ENCODE measurements at places on chromosomes 16 and 17. TPM values are rescaled to one million over a fixed set of nuclear protein-coding genes. Genes with fewer than 3 reads are reported as not detected.
A peak's percentile ranks its signal among the peaks of the same experiment; 100 is the strongest.

The MEOX1 gene
- 1.5 TPM for total RNA-seq

The CCP110 gene
- total RNA-seq: 16.6 TPM

The CAPN15 gene
- total RNA-seq: 45.2 TPM

The AOC3 gene
- total RNA-seq: 235 TPM

The ASB16 gene
- total RNA-seq: not detected

The CCDC154 gene
- total RNA-seq: 4.1 TPM

The ITGAD gene
- 0.20 TPM for total RNA-seq

The PPP1R9B gene
- total RNA-seq: 103 TPM

The CTF1 gene
- 9.3 TPM for total RNA-seq

DNA sequence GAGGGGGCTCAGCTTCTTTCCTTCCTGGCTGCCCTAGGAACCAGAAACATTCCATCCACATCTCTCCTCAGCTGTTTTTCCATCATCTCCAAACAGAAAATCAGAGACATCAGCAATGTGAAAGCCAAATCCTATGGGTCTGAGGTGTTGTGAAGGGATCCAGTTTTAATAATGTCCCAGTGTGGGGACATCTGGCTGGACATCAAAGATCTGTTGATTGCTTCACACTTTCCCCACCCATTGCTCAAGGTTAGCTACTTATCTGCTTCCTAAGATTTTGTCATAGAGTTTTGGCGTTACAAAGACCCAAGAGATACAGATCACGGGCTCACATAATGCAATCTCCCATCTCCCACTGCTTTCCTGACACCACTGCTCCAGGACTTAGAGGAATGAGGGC is 47.8 kb upstream of the AXIN2 start:
- H3K36me3 ChIP-seq: no peaks in the 10 kb centered on the region
- H3K27me3 ChIP-seq: no peaks in the 10 kb centered on the region
- no peak for DNase-seq
- H3K27ac ChIP-seq: no peak overlapping the region

GRCh38 chr17:31561469-31562375 is 170.2 kb downstream of the RAB11FIP4 start:
- peak overlapping the region; percentile 67 for H3K4me3 ChIP-seq
- H3K27me3 ChIP-seq: no peaks in the 10 kb centered on the region
- no peaks in the 10 kb centered on the region for H3K36me3 ChIP-seq
- peaks cover 44% of the 10 kb centered on the region for H3K4me1 ChIP-seq
- peak overlapping the region; percentile 58 for H3K27ac ChIP-seq
- no peak for DNase-seq

DNA sequence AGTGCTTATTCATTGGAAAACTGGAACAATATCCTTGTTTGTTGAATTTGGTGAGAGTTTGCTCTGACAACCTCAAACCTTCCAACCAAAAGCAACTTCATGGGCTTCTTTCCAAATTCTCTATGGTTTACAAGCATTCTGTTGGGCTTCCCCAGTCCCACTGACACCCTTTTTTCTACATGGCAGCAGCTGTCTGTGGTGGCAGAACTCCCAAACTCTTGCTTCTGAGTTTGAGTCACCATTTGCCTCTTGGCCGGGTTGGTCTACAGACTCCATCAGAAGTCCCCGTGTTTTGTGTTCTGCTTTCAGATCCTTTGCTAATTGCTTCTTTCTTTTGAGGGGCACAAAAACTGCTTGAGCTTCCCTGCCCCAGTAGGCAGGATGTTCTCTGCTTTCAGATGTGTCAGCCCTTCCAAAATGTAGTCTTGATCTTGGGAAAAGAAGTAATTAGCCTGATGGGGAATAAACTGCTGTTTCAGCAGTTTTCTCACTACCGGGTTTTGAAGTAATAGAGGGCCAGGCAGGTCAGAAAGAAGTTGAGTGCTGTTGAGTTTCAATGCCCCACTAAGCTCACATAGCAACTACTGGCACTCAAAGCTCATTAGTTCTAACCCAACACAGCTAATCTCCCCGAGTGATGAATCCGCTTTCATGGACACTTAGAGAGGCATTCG is 80.7 kb downstream of the HS3ST3A1 start:
- no peaks in the 10 kb centered on the region for H3K4me1 ChIP-seq
- H3K36me3 ChIP-seq: no peaks in the 10 kb centered on the region
- no peaks in the 10 kb centered on the region for H3K27me3 ChIP-seq
- H3K4me3 ChIP-seq: no peak overlapping the region

- H3K4me1 ChIP-seq: peaks cover 17% of the 10 kb centered on the region
- no peaks in the 10 kb centered on the region for H3K27me3 ChIP-seq
- H3K36me3 ChIP-seq: no peaks in the 10 kb centered on the region
- H3K4me3 ChIP-seq: peak overlapping the region; percentile 40
Measured at GRCh38 chr17:20073055-20073979, 64.2 kb downstream of the SPECC1 start.

DNA sequence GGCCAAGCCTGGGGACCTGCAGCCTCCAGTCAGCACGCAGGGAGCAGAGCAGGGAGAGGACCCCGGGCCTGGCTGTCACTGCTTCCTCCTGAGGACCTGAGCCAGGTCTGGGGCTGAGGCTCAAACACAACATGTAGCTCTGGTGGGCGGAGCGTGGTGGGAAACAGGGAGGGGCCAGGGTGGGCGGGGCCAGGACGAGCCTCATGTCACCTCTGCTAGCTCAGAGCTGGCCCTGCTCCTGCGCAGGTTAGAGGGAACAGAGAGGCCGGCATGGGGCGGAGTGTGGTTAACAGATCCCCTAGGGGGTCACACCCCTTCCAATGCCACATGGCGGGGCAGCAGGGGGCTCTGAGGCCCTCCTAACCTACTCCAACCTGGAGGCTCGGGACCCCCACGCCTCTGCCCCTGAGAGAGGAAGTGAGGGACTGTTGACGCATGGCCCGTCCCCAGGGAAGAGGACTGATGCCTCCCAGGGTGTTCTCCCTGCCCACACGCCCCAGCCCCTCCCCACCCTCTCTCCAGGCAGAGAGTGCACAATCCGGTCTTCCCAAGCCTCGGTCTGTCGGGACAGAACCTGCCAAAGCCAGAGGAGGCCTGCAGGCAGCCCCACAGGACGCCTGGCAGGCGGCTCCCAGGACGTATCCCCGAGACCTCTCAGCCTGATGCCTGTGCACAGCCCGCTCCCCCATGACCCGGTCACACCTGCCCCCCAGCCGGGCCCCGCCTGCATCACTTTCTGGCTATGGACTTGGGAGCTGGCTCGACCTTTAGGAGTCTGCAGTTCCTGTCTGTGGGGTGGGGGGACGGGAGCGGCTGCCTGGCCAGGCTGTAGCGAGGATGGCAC is 15.2 kb downstream of the PIEZO1 start:
- DNase-seq: peak; percentile 86
- peak overlapping the region; percentile 80 for H3K27ac ChIP-seq
- peak overlapping the region; percentile 32 for H3K4me3 ChIP-seq
- H3K4me1 ChIP-seq: peaks cover 88% of the 10 kb centered on the region

DNA sequence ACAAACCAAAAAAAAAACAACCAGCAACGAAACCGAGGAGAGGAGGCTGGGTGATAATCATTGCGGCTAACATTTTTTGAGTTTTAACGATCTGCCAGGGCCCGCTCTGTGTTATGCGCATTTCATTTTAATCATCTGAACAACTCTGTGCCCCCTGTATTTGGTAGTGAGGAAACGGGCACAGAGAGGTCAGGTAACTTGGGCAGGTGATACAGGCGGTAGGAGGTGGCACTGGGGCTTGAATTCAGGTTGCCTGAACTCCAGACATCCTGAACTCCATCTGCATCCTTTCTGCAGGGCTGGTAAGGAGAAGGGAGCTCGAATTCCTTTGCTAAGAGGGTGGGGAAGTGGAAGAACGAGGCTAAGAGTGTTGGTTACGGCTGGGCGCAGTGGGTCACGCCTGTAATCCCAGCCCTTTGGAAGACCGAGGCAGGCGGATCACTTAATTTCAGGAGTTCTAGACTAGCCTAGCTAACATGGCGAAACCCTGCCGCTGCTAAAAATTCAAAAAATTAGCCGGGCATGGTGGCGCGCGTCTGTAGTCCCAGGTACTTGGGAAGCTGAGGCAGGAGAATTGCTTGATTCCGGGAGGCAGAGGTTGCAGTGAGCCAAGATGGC is 1.1 kb downstream of the CLUAP1 start:
- H3K27me3 ChIP-seq: no peaks in the 10 kb centered on the region
- DNase-seq: peak; percentile 8
- peaks cover 11% of the 10 kb centered on the region for H3K4me1 ChIP-seq
- H3K27ac ChIP-seq: no peak overlapping the region
- peak overlapping the region; percentile 99 for H3K4me3 ChIP-seq
- peaks cover 11% of the 10 kb centered on the region for H3K36me3 ChIP-seq

DNA sequence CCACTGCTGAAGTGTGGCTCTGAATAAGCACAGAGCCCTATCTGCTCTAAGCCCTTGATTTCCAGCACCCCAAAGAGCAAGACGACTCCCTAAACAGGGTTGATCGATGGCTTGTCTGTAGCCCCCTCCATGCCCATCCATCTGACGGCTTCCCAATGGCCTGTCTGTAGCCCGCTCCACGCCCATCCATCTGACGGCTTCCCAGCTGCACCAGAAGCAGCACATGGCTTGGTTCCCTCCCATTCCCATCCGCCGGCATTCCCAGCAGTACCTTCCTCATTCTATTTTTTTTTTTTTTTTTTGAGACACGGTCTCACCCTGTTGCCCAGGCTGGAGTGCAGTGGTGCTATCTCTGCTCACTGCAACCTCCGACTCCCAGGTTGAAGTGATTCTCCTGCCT is 64.5 kb downstream of the RBFOX3 start:
- peaks cover 14% of the 10 kb centered on the region for H3K27me3 ChIP-seq
- no peaks in the 10 kb centered on the region for H3K36me3 ChIP-seq
- H3K27ac ChIP-seq: no peak overlapping the region

DNA sequence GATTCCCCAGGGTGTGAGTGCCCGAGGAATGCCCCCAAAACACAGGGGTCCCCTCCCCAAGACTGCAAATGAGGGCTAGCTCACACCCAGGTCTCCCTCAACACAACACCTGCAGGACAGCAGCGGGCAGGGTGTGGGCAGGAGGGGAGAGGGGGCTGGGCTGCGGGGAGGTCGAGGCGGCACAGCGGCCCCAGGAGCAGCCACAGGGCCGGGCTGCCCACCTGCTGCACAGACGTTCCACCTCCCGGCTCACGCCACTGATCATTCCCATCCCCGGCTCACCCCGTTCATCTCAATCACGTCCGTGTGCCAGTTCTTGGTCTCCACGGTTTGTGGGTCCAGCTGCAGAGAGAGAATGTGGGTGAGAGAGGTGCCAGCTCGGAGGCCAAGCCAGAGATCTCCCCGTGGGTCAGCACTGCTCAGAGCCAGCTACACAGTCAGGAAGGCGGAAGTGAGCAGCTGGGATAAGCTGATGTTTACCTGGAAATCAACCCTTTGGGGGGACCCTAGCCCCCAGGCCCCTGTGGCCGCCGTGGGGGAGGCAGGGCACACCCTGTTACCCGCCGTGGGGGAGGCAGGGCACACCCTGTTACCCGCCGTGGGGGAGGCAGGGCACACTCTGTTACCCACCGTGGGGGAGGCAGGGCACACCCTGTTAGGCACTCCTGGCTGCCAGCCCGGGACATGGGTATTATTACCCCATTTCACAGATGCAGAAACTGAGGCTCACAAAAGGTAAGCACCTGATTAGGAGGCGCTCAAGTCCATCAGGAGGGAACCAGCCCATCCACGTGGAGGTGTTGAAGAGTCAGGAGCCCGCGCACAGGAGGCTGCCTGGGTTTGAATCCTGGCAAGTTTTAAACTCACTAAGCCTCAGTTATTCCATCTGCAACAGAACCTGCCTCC is 16.1 kb downstream of the TIMM22 start:
- H3K27me3 ChIP-seq: no peaks in the 10 kb centered on the region
- H3K27ac ChIP-seq: no peak overlapping the region
- peaks cover 48% of the 10 kb centered on the region for H3K36me3 ChIP-seq
- no peaks in the 10 kb centered on the region for H3K4me1 ChIP-seq
- no peak for DNase-seq
- no peak overlapping the region for H3K4me3 ChIP-seq

DNA sequence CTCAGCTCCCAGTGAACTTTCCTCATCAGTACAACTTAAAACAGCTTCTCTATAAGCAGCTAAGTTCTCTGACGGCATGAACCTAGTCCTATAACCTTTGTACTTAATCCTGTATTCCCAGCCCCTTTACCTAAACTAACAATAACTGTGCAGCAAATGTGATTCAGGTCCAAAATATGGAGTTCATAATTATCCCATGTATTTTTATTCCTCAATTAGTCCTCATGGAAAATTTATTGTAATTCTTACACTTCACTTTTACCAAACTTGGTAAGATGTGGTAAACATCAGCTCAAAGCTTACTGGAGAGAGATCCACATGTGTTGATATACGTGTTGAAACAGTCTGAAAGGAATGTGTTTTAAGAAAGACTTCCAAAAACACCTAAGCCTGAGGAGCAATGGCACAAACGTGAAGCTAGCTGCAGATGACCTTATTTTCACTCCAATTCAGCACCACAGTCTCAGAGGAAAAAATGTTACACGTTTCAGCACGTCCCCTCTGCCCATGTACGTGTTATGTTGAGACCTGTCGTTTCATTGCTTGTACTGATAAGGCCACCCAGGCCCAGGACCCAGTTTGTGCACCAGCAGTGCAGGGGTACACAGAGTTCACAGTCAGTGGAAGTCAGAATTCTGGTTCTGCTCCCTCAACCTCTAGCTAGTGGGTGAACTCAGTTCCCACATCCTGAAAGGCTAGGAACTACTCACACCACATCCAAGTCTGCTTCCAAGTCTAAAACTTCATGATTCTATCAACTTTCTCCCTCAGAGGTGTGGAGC is 7.1 kb downstream of the USP31 start:
- DNase-seq: no peak
- no peaks in the 10 kb centered on the region for H3K27me3 ChIP-seq
- H3K4me3 ChIP-seq: no peak overlapping the region
- H3K4me1 ChIP-seq: peaks cover 5% of the 10 kb centered on the region
- H3K36me3 ChIP-seq: no peaks in the 10 kb centered on the region

GRCh38 chr17:7323731-7324437 is 5.3 kb downstream of the NEURL4 start:
- H3K27ac ChIP-seq: no peak overlapping the region
- peak; percentile 77 for DNase-seq
- peaks cover 10% of the 10 kb centered on the region for H3K4me1 ChIP-seq
- H3K36me3 ChIP-seq: peaks cover 52% of the 10 kb centered on the region

GRCh38 chr17:76635039-76635438 is 8.5 kb downstream of the ST6GALNAC1 start:
- DNase-seq: peak; percentile 6
- no peak overlapping the region for H3K4me3 ChIP-seq
- no peak overlapping the region for H3K27ac ChIP-seq
- no peaks in the 10 kb centered on the region for H3K27me3 ChIP-seq

- H3K27me3 ChIP-seq: no peaks in the 10 kb centered on the region
- no peak overlapping the region for H3K4me3 ChIP-seq
- H3K36me3 ChIP-seq: no peaks in the 10 kb centered on the region
- H3K4me1 ChIP-seq: no peaks in the 10 kb centered on the region
Measured at GRCh38 chr17:80737106-80738019, 192.7 kb downstream of the RPTOR start.

DNA sequence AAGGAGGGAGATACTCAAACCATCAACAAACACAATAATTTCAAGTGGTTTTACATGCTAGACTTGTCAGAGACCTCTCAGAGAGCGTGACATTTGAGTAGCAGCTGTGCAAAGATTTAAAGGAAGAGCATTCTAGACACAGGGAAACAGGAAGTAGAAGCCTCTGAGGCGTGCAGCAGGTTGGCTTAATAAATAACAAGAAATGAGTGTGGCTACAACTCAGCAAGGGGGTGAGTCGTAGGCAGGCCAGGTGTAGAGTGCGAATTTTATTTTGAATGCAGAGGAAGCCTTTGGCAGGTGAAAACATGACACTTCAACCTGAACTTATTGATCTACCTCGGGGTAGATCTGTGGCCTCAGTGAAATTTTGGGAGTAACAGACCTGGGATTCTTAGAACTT is 73.2 kb upstream of the MRTFB start:
- no peak for DNase-seq
- H3K36me3 ChIP-seq: no peaks in the 10 kb centered on the region
- H3K4me1 ChIP-seq: peaks cover 14% of the 10 kb centered on the region
- no peak overlapping the region for H3K27ac ChIP-seq
